ENCODE measurements at places on chromosomes 6 and 20.

- no peak for DNase-seq
Observed at GRCh38 chr6:45009576-45009975, 318.6 kb upstream of the RUNX2 start.

GRCh38 chr6:143243786-143244185 is 183.1 kb downstream of the AIG1 start:
- no peak for DNase-seq

DNA sequence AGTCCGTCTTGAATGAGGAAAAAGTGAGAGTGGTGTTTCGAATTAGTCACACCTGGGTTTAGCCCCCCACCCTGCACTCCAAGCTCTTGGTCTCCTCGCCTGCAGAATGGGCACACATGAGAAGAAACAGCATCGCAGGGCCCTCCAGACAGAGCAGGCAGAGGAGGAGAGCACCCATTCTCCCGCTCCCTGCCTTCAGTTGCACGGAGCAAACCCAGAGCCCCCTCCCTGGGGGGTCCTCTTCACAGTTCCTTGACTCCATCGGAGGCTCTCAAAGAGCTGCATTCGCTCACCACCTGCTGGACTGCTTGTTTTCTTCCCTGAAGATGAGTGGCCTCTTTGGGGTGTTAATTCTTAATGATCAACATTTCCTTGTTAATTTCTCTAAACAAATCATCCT is 5.1 kb downstream of the CST7 start:
- DNase-seq, result no peak

DNA sequence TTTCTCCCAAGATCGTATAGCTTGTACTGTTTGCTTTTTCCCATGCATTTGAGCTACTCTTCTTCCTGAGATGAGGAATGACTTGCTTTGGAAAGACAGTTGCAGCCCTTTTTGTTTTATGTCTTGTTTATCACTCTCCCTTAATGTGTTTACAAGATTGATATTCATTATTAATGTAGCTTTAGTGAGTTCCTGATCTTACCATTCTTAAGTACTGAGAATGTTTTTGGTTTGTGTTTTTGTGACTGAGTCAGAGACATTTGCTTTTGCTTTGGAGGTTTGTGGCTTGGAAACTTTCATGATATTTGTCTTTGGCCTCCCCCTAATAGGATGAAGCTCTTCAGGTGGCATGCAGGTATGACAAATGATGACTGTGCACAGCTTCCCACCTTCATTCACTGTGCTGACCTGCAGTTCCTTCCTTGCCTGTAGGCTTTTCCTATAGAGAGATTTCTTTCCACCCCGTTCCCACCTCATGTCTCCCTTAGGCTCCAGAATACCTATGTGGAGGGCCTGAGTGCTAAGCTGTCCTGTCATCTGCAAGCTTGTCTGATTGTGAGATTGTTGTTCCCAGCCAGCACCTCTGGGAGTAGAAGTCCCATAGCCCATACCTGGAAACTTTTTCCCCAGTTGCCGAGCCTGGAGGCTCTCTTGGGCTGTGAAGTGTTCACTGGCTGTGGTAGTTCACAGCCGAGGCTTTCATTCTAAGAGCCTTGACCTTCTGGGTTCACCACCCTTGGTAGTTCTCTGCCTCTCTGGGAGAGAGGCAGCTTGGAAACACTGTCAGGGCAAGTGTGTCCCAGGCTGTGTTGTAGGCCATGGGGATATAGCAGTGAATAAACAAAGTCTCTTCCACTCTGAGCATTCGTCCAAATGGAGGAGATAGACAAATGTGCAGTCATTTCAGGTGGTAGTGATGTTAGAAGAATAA is 27.1 kb downstream of the CDS2 start:
- DNase-seq, result no peak

GRCh38 chr6:154395878-154396277 is 39.3 kb upstream of the IPCEF1 start:
- no peak for DNase-seq

DNA sequence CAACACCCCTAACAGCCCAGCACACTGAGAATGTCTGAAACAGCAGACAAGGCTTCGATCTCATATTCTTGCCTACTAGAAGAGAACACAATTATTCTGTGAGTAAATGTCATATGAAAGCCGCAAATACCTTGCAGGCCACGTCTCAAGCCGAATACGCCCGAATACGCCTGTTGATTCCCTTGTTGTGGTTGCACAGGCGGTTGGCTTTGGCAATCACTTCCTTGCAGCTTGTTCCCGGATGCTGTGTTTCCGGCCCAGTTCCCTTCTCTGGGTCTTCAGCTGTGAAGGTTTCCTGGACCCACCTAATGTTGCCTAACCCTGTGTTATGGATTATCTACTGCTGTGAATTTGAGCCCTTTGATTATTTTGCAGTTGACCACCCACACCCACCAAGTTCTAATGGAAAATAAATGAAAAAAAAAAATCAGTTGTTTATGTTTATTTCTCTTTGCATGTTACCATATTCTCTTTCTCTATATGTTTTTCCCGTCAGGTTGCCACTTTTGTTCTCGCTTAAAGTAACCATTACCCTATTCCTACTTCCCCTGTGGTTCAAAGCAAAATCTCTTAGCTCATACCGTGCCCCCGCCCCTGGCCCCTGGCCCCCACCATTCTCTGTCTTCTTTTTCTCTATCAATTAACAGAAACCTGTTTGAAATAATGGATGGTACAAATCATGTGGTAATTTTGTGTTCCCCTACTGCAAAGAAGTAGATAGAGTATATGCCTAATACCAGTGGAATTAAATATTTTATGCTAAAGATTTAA is 172.4 kb downstream of the ADGB start:
- DNase-seq, result no peak

DNA sequence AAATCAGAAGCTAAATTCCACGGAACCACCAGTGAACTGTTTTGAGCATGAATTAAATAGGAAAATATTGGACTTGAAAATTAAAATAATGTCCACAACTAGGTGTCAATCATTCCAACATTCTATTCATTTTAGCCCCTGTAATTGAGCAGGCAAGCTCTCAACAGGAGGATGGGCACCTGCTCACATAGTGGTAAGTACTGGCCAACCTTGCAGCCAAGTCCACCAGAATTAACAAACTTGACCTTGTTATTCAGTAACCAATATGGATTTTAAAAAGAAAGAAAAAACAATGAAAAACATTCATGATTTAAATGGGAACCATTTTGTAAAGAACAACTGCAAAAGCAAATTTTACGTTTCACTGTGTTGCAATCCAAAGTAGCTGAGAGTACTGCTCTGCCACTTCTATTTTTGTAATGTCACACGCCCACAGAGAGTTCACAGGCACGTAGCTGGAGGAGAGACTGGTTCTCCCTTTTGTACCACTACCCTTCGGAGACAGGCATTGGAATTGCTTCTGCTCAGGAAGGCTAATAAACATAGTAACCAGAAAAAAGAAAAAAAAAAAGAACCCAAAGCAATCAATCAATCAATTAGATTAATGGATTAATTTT is 75.2 kb upstream of the F13A1 start:
- DNase-seq, result no peak

DNA sequence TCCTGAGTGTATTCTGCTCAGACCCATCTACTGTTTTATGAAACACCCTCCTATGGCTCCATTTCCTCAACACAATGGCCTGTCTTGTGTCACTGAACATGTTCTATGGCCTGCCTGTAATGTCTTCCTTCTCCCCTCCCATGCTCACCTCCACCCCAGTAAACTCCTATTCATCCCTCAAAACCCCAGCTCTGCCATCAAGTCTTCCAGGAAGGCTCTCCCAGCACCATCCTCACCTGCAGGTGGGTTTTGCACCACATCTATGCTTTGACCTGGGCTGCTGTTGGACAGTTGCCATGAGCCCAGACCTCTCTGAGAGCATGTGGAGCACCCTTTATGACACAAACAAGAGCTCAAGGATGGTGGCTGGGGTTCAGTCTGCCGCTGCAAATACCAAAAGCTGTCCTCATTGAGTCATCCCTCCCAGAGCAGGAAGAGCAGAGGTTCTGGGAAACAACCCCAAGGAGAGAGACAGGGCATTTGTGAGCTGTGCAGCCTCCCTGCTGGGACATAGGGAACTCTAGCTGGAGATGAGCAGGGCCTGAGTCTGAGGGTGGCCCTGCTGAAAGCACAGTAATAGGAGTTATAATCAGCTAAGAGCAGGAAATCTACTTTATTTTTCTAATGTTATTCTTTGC is 93.8 kb upstream of the CD93 start:
- DNase-seq, result no peak

All from stimulated activated CD4-positive, alpha-beta T cell treated with anti-CD3 and anti-CD28 coated beads, Interleukin-15, amount 100 ng/mL, for 48 hours (primary cell).